ENCODE measurements at places on chromosomes 16 and 17. TPM values are rescaled to one million over a fixed set of nuclear protein-coding genes. Genes with fewer than 3 reads are reported as not detected.

- no peak overlapping the region for H3K4me3 ChIP-seq
- no peaks in the 10 kb centered on the region for H3K4me1 ChIP-seq
- no peak overlapping the region for H3K27ac ChIP-seq
- no peaks in the 10 kb centered on the region for H3K36me3 ChIP-seq
These were observed 163.2 kb upstream of the FOXF1 start for GRCh38 chr16:86347090-86347489.

- no peaks in the 10 kb centered on the region for H3K27me3 ChIP-seq
- peak overlapping the region; percentile 82 for H3K27ac ChIP-seq
- DNase-seq = no peak
- no peaks in the 10 kb centered on the region for H3K4me1 ChIP-seq
- H3K36me3 ChIP-seq = no peaks in the 10 kb centered on the region
These were observed 8.6 kb upstream of the TSPOAP1 start for GRCh38 chr17:58337210-58337599.

GRCh38 chr16:7200320-7200719, 132.3 kb upstream of the RBFOX1 start:
- H3K4me3 ChIP-seq = no peak overlapping the region
- DNase-seq = no peak
- no peaks in the 10 kb centered on the region for H3K36me3 ChIP-seq
- H3K27me3 ChIP-seq = no peaks in the 10 kb centered on the region
- H3K27ac ChIP-seq = no peak overlapping the region
- no peaks in the 10 kb centered on the region for H3K4me1 ChIP-seq

The MYH1 gene
- not detected for total RNA-seq

DNA sequence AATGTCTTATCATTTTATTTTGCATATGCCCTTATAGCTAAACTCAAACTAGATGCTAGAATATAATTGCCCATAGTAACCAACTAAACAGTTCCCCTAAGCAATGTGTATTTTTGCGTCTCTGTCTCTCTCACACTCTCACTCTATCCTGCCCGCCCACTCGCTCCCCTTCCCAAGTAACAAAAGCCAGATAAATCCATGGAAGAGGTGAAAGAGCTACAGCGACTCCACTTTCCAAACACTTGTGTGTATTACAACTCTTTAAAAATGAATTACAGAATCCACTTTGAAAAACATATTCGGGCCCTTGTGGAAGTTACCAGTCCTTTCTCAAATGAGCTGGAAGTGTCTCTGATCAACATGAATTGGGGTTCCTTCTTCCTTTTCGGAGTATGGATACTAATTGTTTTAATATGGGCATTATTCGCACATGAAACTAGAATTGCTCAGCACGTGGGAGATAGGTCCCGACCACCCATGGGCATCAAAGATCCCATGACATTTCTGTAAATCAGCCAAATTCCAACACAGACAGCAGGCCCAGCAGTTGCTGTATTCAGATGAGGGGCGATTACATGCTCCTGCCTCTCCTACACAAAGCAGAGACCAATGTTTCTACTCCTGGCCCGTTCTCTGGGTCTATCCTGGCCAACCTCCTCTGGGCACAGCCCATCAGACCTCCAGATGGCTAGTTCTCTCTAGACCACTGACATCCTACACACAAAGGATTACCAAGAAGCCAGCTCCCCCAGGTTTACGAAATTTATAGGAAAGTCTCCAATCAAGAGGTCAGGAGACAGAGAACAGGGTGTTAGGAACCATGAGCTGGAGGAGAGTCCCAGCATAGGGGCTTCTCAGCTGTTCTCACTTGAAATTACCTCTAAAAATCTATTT, 121.5 kb downstream of the ZFHX3 start:
- H3K4me1 ChIP-seq = peaks cover 64% of the 10 kb centered on the region
- H3K36me3 ChIP-seq = no peaks in the 10 kb centered on the region
- no peaks in the 10 kb centered on the region for H3K27me3 ChIP-seq
- H3K27ac ChIP-seq = peak overlapping the region; percentile 82
- no peak for DNase-seq

The GLP2R gene
- total RNA-seq = 4.6 TPM

DNA sequence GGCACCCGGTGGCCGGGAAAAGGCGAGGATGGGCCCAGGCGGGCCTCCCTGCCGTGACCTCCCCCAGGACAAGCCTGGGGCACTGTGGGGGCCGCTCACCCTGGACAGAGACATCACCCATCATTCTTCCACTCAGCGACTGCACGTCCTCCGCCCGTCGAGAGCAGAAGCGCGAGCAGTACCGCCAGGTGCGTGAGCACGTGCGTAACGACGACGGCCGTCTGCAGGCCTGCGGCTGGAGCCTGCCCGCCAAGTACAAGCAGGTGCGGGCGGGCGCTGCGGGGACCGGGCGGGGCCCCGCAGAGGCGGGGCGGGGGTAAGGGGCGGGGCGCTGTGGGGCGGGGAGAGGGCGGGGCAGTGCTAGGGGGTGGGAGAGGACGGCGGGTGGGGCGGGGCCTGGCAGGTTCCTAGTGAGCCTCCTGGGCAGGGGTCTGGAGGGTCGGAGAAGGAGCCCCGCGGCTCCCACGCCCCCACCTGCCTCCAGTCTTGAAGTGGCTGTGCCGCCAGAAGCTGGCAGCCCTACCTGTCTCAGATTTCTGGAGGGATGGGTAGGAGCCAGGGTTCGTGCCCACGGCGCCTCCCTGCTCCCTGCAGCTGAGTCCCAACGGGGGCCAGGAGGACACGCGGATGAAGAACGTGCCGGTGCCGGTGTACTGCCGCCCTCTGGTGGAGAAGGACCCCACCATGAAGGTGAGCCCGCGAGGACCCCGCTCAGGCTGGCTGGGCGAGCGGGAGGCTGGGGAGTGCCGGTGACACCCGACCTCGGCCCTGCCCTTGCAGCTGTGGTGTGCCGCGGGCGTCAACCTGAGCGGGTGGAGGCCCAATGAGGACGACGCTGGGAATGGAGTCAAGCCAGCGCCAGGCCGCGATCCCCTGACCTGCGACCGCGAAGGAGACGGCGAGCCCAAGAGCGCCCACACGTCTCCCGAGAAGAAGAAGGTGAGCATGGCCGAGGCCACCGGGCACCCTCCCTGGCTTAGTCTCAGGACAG, 7.5 kb downstream of the NME3 start:
- peaks cover 18% of the 10 kb centered on the region for H3K36me3 ChIP-seq
- H3K4me3 ChIP-seq = no peak overlapping the region
- H3K27me3 ChIP-seq = no peaks in the 10 kb centered on the region
- no peak for DNase-seq

- H3K36me3 ChIP-seq = no peaks in the 10 kb centered on the region
- no peak for DNase-seq
- no peak overlapping the region for H3K27ac ChIP-seq
- H3K4me3 ChIP-seq = no peak overlapping the region
- H3K4me1 ChIP-seq = no peaks in the 10 kb centered on the region
- no peaks in the 10 kb centered on the region for H3K27me3 ChIP-seq
These were observed 95.9 kb downstream of the METRNL start for GRCh38 chr17:83175119-83175821.

GRCh38 chr17:41773190-41773588, 13.3 kb downstream of the JUP start:
- H3K27ac ChIP-seq = peak overlapping the region; percentile 78
- H3K4me1 ChIP-seq = peaks cover 62% of the 10 kb centered on the region
- H3K36me3 ChIP-seq = peaks cover 16% of the 10 kb centered on the region
- no peaks in the 10 kb centered on the region for H3K27me3 ChIP-seq
- H3K4me3 ChIP-seq = no peak overlapping the region

DNA sequence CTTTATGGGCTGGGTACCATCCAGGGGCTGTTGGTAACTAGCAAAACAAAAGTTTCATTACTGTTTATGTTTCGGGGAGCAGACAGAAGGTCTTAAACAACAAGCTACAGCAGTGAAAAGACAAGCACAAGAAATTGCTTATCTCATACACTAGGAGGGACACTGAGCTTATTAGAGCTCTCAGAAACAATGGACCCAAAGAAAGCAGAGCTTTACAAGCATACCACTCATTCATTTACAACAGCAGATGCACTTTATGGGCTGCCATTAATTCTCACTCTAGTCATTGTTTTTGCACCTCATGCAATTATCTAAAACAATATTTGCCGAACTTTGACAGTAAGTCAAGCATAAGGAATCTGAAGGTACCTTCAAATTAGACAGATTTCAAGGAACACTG, 10.0 kb downstream of the KRT16 start:
- H3K4me1 ChIP-seq = no peaks in the 10 kb centered on the region
- no peaks in the 10 kb centered on the region for H3K36me3 ChIP-seq
- no peak overlapping the region for H3K4me3 ChIP-seq
- no peaks in the 10 kb centered on the region for H3K27me3 ChIP-seq
- DNase-seq = no peak

DNA sequence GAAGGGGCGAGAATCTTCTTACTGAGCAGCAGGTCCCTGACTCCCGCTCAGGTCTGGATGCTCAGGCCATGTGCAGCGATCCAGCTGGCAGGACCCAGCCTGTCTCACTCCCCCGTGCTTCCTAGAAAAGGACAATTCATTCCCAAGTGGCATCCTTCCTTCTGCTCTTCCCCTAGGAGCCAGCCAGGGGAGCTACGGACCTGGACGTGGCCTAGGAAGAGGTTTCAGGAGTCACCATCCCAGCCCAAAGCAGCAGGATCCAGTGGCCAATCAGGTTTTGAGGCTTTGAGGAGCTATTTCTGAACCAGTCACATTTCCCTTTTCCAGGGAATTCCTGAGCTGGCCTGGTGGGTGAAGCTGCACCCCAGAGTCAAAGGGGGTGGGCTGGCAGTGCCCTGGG, 7.8 kb upstream of the CD79B start:
- H3K4me3 ChIP-seq = no peak overlapping the region
- no peaks in the 10 kb centered on the region for H3K27me3 ChIP-seq
- no peaks in the 10 kb centered on the region for H3K36me3 ChIP-seq
- no peaks in the 10 kb centered on the region for H3K4me1 ChIP-seq

DNA sequence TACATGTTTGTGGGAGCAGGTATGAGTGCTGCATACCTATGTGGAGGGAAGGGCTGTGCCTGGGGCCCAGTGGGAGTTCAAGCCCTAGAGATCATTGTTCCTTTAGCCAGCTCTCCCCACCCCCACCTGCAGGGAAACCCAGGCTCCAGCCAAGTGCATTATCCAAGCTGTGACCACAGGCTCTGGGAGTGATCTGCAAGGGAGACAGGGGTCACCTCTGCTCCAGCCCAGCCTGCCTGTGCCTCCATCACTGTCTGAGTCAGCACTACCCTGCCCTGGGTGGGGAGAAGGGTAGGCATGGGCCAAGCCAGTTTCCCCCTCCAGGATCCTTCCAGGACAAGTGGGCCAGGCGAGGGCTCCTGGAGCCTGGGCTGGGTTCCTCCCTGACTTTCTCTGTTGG, 32.1 kb upstream of the SBK1 start:
- DNase-seq = no peak
- H3K36me3 ChIP-seq = no peaks in the 10 kb centered on the region

- no peak for DNase-seq
- H3K4me3 ChIP-seq = no peak overlapping the region
- no peaks in the 10 kb centered on the region for H3K4me1 ChIP-seq
- no peak overlapping the region for H3K27ac ChIP-seq
These were observed 57.7 kb downstream of the MEAK7 start for GRCh38 chr16:84446596-84447392.

GRCh38 chr16:49588729-49589384, 215.3 kb downstream of the C16orf78 start:
- no peak for DNase-seq
- H3K4me3 ChIP-seq = no peak overlapping the region
- H3K27ac ChIP-seq = no peak overlapping the region
- H3K27me3 ChIP-seq = no peaks in the 10 kb centered on the region

Data from body of pancreas (tissue), 4 donors.